HTR-8/SVneo (cell line): ENCODE measurements at places on chromosomes 4 and X.

DNA sequence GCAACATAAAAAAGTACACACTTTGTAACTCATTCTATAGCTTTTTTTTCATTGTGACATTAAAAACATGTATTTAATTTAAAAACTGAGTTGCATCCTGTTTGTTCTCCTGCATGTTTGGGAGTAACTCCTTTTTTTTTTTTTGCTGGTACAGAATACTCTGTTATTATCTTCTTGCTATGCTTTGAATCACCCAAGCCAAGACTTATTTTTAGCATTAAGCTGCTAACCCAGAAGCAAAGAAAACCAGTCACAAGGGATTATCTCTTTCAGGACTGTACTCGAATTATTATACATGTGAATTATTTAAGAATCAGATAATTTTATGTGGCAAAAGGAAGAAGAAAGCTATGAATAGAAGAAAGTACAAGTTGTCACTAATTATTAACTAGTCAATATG lies 194.9 kb downstream of the ADAMTS3 start:
- DNase-seq, result no peak

GRCh38 chrX:118189000-118189399 lies 72.4 kb upstream of the KLHL13 start:
- no peak for DNase-seq

DNA sequence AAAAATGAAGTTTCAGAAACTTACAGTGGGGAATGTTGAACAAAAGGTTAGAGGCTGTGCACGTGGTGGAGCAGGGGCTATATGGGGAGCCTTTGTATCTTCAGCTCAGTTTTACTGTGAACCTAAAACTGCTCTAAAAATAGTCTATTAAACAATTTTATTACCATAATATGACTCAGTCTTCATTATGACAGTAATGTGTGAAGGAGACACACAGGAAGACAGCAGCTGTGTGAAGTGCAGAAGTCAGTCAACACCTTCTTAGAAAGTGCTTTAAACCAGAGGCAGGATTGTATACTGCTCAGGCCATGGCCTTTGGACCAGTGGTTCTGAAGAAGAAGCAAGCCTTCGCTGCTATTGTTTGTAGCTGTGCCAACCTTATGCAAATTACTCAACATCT lies 89.7 kb downstream of the ARHGAP10 start:
- DNase-seq, result no peak

GRCh38 chrX:3145716-3146115 lies 104.4 kb downstream of the ARSF start:
- DNase-seq, result no peak

DNA sequence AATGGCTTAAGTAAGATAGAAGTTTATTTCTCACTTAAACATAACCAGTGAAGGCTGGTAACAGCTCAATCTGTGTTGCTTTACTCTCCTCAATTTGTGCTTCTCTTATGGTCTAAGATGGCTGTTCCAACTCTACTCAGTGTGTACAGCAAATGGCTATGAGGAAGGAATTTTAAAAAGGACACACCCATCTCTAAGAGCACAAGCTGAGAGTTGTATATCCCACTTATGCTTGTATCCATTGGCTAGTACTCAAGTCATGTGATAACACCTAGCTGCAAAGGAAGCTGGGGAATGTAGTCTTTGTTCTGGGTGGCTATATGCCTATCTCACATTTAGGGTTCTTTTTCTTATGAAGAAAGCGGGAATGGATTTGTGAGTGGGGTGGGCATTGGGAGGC lies 63.3 kb downstream of the GPAT3 start:
- DNase-seq, result peak; percentile 17

GRCh38 chrX:20347481-20347880 lies 80.8 kb upstream of the RPS6KA3 start:
- DNase-seq, result no peak

DNA sequence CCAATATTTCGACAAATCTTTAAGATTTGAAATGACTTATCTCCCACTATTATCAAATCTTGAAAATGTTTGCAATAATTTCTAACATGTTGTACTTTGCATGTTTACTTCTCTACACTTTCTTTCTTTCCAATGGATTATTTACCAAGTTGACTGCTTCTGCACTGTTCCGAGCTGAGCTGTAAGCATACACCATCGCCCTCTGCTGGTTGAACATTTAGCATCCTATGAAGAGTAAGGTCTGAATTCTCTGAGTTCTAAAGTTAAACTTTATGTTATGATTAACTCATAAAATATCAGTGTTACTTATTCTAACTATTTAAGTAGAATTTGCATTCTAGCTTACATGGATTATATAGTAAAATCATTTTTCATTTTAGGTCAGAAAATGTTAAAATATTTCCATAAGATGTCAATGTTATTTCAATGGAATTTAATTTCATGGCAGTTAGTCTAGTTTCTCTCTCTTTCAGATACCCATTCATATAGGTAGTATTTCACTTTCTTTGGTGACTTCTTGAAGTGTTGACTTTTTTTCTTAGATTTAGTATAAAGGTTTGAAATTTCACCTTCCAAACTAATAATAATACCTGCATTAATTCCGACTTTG lies 137.4 kb downstream of the DKK2 start:
- DNase-seq, result peak; percentile 1

GRCh38 chr4:183860119-183860518 lies 45.0 kb upstream of the STOX2 start:
- no peak for DNase-seq

- no peak for DNase-seq
Measured at GRCh38 chr4:69748173-69748572, 12.2 kb downstream of the SULT1B1 start.

DNA sequence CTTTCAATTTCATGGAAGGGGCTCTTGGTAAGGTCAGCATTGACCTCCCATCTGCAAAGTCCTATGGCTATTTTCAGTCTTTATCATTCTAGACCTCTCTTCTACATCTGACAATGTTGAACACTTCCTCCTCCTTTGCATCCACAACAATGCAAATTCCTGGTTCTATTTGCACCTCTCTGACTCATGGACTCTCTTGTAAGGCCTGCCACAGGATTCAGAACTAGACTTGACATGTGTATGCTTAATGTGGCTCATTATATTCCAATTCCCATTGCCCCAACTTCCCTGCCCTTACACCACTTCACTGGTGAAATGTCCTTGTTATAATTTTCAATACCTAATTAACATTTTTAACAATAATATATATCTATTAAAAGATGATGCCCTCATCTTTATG lies 314.3 kb upstream of the FGF13 start:
- no peak for DNase-seq

- no peak for DNase-seq
Measured at GRCh38 chr4:185398618-185399017, 2.0 kb downstream of the ANKRD37 start.

- DNase-seq, result no peak
Measured at GRCh38 chr4:125677665-125678307, 363.0 kb downstream of the FAT4 start.

DNA sequence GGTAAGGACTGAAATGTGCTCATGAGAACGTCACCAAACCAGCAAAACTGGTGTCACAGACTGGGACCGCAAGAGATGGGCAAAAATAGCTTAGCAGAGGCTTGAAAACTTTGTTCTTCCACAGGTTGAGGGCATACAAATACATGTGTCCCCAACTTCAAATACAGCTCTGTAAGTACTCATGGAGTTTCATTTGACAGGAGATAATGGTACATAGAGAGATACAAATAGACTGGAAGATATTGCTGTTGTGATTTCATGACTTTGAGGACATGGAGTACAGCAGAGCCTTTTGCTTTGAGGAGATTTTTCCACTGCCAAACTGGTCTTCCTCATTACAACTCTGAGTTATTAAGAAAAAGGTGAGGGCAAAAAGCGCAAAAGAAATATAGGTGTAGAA lies 70.7 kb downstream of the STX18 start:
- no peak for DNase-seq

GRCh38 chrX:129786210-129786651 lies 6.5 kb downstream of the SASH3 start:
- DNase-seq, result no peak

DNA sequence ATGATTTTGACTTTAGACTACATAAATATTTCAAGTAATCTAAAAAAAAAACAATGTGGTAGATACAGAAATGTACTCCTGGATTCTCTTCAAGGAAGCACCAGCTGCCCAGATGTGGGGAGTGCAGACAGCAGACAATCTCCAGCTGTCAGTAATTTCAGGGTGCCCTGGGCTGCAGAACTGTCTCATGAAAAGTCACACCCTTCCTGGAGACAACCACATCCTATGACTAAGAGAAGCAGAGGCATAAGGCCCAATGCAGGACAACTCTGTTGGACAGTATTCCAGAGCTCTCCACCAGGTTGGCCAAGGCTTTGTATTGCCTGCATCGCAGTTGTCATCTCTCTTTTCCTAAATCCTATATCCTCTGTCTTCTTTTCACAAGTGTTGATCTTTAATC lies 34.4 kb upstream of the BLTP1 start:
- DNase-seq, result no peak

GRCh38 chrX:66833426-66833825 lies 194.5 kb upstream of the EDA2R start:
- DNase-seq, result no peak

DNA sequence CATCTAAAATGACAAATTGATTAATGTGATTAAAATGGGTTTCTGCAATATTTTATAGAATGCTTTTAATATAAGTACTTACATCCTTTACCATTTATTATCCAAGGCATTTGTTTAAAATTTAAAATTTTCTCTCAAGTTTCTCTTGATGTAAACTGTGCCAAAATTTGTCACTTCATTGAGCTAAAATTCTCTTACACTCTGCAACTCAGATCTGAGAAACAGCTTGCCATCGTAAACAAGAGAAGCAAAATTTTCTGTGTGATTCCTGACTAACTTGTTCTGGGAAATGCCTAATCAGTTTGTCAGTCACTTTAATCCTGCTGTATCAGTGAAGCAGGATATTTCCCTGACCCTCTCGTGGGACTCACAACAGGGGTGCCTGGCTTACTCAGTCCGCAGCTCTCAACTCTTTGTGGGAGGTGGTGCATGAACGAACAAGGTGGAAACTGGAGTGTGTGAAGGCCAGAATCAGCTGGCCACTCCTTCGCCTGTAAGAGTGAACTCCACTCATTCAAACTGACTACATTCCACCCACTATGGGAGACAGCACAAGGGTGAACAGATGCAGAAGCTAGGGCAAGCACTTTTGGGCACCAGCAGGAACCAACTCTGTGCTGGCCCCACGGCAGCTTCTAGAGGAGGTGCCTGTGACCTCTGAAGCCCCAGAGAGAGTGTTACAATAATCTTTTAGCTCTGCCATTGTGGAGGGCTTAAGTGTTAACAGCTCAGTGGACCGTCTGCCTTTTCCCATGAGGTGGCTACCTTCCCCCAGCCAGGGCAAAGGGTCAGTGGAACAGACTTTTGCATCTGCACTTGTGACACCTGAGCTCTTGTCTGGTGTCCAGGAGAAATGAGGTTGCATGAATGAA lies 349.4 kb downstream of the FAT4 start:
- DNase-seq, result no peak

- DNase-seq, result no peak
Measured at GRCh38 chr4:100906973-100907372, 389.2 kb upstream of the EMCN start.

- no peak for DNase-seq
Measured at GRCh38 chr4:14582677-14583076, 419.6 kb upstream of the CPEB2 start.

DNA sequence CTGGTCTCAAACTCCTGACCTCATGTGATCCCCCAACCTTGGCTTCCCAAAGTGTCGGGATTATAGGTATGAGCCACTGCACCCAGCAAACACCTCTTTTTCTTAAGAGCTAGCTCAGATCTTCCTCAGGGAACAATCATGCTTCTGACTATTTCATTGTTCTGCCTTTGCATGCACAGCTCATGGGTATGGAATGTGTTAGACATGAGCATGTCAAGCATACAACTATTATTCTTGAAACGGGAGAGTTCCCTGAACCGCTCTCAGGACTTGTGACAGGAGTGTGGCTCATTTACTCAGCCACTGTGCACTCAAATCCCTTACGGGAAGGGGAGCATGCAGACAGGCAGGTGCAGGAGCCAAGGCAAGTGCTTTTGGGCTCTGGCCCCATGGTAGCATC lies 231.7 kb upstream of the TAPT1 start:
- DNase-seq, result no peak
